ENCODE measurements at places on chromosomes 7 and 10.

DNA sequence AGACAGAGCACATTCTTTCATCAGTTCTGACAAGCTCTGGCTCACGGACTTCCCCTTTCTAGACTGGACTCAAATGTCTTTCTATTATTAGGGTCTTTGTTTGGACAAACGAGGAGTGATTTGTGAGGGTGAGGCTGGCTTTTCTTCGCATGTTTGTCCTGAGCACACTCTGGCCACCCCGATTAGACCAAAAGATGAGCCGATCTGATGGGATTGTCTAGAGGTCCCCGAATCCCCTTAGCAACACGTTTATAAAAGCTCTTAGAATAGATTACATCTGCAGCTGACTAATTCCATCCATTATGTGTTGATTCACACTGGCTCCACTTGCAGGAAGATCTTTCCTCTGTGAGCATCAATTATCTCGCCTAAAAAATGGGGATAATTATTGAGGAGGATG lies 675.4 kb upstream of the AUTS2 start:
- DNase-seq: peak; percentile 32

- DNase-seq: no peak
These were observed 1.9 kb upstream of the BTBD16 start for GRCh38 chr10:122269059-122269687.

DNA sequence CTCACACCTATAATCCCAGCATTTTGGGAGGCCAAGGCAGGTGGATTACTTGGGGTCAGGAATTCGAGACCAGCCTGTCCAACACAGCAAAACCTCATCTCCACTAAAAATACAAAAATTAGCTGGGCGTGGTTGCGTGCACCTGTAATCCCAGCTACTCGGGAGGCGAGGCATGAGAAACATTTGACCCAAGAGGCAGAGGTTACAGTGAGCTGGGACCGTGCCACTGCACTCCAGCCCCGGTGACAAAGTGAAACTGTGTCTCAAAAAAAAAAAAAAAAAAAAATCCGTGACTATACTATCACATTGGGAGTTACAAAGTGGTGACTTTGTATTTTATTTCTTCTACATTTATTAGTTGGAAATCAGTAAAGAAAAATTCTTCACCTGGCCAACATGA lies 101.2 kb downstream of the EPC1 start:
- no peak for DNase-seq

- no peak for DNase-seq
These were observed 119.9 kb downstream of the DLG5 start for GRCh38 chr10:77806511-77807157.

DNA sequence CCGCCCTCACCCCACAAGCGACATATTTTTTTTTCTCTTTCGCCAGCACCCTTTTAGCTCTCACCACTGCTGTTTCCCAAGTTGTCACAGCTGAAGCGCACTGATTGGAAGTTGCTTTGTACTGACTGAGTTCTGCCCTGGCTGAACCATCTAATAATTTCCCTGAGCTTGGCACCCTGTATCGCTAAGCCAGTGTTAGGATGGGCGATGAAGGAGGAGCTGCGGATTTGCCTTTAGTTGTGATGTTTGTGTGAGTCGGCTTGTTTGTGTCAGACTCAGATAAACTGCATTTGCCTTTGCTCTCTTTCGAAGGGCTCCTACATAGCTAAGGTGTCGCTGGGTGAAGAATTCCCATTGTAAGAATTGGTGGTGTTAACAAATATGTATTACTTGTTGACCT lies 1.3 kb upstream of the ATXN7L1 start:
- DNase-seq: no peak

GRCh38 chr10:77580482-77580881 lies 57.1 kb downstream of the KCNMA1 start:
- DNase-seq: no peak

DNA sequence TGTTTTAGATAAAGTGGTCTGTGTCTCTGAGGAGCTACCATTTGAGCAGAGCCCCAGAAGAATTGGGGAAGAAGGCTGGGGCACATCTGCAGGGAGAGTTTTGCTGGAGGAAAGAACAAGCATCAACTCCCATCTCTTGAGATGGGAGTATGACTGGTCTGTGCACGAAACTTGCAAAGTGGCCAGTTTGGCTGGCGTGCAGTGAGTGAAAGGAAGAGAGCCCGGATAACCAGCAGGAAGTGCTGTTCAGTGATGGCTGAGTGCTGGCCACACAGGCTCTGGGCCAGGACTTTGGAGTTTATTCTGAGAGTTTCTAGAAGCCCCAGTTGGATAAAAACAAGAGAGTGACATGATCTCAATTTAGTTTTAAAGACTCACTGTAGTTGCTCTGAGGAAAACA lies 34.4 kb upstream of the SVIL start:
- DNase-seq: no peak

GRCh38 chr7:22564511-22565045 lies 64.6 kb upstream of the STEAP1B start:
- no peak for DNase-seq

GRCh38 chr10:124348801-124349200 lies 69.9 kb downstream of the OAT start:
- DNase-seq: no peak

DNA sequence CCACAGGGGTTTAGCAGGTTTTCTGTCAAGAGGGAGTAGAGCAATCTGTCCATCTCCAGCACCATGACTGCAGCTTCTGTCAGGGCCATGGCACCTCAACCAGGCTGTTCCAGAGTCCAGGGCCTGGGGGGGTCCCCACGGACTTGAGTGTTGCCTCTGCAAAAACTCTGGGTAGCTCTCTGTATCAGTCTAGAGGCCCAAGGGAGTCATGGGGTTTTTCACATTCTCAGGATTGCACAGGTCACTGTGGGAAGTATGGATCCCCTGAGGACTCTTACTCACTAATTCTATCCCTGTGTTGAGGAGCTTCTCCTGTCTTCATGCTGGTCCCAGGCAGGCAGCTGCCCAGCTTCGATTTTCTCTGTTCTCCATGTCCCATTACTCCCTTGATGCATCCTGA lies 60.5 kb downstream of the RNF133 start:
- no peak for DNase-seq

DNA sequence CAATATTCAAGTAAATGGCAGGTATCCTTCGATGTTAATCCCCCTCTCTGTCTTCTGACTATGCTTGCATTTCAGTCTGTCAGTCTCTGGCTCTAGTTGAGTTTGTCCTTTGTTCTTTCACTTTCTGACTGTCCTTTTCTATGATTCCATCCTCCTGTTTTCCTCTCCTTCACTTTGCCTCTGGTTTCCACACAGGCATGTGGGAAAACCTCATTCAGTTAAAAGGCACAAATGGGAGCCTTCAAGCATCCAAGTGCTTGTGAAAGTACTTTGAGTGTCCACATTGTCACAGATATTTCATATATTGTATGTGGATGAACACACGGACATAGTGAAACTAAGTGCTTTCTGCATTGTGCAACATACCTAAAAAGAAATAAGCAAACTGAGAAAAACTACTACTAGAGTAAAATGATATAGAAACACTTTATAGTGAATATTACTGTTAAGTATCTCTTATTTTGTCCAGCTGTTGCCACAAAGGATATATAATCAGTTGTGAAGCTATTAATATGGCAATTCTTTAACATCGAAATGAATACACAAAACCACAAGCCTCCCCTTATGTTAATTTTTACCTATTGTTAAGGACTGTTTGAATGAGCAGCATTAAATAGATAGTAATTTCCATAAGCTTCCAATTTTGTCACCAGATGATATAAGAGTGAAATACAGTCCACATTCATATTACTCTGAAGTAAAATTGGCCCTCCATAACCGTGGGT lies 71.7 kb downstream of the NRBF2 start:
- DNase-seq: no peak

GRCh38 chr7:107479303-107479702 lies 9.4 kb downstream of the GPR22 start:
- no peak for DNase-seq

DNA sequence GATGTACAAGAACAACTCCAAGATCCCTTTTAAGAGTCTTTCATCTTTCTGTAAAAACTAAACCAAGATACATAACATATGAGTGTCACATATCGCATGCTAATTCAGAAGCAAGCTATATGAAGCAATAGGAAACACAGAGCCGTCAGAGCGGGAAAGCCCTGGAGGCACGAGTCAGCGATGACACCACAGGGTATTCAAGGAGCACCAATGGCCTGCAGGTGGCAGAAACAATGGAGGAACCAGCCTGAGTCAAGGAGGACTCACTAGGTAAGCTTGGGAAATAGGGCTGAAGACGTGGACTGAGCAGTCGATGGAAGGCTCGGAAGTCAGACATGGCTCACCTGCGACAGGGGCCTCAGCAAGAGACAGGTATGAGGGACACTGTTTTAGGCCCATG lies 214.4 kb downstream of the FAM107B start:
- no peak for DNase-seq

GRCh38 chr10:113326160-113327111 lies 226.4 kb upstream of the HABP2 start:
- no peak for DNase-seq

DNA sequence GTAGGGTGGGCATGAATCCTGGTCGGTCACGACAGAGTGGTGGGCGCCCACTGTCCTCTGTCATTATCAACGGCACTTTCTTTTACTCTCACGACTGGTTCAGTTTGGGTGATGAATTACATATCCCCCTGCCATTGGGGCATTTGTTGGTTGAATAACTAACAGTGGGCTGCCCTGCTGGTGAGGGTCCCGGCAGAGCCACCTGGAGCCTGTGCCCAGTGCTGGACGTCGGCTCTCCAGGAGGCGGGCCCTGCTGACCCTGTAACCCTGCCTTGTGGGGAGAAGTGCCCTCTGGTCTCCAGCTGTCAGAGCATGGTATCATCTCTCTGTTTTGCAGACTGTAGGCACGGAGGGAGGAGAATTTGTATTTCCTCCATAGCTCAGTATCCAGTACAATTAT lies 199.1 kb downstream of the GLRX3 start:
- DNase-seq: no peak

DNA sequence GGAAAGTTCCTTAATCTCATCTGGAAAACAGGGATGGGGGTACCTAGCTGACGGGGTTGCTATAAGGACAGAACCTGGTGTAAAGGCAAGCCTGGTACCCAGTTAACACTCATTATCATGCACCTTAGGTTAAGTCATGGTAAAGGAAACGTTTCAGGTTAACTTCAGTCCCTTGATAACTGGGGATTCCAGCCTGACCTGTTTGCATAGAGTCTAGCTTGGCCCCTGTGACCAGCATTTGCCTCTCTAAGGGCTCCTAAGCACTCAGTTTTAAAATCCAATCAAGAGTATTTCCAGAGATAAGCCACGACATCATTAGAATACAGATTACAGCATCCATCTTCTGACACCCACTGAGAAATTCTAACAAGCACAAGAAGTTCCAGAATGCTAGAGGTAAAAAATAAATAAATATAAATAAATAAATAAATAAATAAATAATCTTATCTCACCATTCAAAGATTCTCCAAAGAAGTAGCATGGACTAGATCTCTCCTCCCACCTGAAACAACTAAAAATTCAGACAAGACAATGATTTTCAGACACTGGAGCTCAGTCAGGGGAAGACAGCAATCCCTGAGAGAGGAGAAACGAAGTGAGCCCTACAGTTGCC lies 184.6 kb downstream of the KCNMA1 start:
- DNase-seq: no peak

GRCh38 chr7:44072364-44073231 lies 7.2 kb upstream of the PGAM2 start:
- DNase-seq: peak; percentile 61

DNA sequence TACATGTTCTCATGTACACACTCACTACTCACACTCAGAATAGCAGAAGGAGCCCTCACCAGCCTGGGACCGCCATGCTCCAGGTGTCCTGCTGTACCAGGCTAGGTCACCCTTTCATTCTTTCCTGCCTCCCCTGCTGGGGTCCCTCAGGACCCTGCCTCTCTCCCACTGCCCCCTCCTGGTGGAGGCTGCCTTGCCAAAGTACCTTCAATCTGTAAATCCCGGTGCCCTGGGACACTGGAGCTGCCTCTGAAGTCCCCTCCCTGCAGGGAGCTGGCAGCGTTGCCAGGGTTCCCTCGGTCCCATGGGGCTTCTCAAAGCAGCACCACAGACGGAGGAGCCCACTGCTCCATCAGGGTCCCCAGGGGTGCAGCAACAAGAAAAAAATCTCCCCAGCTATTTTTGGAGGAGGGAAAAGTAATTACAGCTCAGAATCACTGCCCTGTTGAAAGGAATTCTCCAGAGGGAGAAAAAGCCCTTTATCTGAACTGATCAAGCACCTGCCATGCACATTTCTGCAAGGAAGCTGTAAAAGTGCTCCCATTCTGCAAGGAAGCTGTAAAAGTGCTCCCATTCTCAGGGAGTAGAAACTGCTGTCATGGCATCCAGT lies 259.9 kb downstream of the PTPRN2 start:
- no peak for DNase-seq

DNA sequence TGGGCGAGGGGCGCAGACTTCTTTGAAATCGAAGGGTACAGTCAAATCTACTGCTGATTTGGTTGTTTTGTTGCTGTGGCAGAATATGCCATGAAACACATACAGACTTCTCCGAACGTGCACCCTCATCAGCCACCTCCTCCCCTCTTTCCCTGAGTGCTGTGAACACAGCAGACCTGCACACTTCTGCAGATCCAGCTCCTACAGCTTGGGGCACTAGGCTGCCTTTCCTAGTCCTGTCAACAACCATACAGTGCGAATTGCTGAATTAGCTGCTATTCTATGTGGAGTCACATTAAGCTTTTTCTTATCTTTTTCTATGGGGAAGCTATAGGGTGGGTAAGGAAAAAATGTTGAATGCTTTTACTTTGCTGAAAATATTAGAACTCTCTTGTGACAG lies 57.5 kb downstream of the COL17A1 start:
- DNase-seq: no peak

DNA sequence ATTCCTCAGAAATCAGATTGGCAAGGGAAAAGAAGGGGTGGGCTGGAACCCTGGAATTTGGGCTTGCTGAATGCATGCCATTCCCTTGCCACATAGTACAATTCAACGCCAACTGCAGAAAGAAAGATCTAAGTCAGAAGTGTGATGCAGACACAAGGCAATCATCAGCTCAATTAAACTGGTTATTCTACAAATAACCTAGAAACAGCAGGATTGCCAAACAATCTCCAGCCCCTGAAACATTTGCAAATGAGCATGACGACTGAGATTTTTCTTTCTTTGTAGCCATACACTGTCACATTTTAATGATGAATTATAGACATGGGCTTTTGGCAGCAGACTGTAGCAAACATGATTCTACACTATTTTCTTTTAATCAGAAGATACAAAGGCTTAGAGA lies 16.5 kb upstream of the CREB5 start:
- no peak for DNase-seq

DNA sequence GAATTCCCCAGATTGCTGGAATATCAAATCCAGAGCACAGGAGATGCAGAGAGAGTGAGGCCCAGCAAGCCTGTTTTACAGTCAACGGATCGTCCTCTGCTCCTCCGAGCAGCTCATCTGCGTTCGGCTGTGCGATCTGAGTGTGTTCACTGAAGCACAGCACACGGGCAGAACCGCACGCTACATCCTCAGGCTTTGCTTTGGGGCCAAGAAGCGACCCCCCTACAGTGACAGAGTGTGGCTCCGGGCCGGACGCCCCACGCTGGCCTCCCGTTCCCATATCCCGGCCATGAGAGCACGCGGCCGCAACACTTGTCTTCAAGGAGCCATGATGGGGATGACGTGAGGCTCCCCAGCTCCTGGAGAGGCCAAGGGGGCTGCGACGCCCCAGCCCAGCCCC lies 431.4 kb downstream of the DNAJB6 start:
- DNase-seq: no peak
